Stimulated activated CD8-positive, alpha-beta memory T cell treated with anti-CD3 and anti-CD28 coated beads, Interleukin-7, amount 100 ng/mL, for 1 hour (primary cell): ENCODE measurements at places on chromosomes 1 and 21.

GRCh38 chr1:223189903-223190724 is 47.1 kb upstream of the TLR5 start:
- DNase-seq, result peak; percentile 7

DNA sequence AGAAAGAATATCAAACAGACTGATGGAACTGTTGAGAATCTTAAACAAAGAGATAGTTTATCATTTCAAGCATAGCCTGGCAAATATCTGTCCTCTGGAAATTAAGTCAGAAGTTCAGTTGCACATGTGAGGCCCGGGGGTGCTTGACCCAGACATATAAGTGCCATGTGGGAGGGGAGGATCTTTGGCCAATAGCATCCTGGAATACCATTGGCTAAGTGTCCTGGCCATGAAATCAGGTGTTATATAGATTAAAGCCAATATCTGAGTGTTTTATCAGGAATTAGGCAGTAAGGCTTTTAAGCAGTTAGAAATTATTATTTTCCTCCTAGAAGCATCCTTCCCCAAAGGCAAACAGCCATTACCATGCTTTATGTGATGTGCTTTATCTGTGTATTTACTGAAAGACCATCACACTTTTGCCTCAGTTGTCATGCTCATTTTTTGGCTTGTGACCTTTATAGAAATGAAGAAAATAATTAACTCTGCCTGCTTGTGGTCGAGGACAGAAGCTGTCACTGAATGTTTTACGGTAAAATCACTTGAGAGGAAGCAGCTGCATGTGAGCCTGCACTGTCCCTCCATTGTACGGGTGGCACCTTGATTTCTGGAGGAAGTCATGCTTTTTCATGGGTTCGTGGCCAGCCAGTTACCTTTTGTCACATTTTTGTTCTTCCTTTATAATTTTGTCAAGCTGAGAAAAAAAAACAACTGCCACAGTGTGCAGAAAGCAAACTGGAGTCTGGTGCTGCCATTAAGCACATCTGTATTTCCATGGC is 259.9 kb upstream of the FMN2 start:
- no peak for DNase-seq

DNA sequence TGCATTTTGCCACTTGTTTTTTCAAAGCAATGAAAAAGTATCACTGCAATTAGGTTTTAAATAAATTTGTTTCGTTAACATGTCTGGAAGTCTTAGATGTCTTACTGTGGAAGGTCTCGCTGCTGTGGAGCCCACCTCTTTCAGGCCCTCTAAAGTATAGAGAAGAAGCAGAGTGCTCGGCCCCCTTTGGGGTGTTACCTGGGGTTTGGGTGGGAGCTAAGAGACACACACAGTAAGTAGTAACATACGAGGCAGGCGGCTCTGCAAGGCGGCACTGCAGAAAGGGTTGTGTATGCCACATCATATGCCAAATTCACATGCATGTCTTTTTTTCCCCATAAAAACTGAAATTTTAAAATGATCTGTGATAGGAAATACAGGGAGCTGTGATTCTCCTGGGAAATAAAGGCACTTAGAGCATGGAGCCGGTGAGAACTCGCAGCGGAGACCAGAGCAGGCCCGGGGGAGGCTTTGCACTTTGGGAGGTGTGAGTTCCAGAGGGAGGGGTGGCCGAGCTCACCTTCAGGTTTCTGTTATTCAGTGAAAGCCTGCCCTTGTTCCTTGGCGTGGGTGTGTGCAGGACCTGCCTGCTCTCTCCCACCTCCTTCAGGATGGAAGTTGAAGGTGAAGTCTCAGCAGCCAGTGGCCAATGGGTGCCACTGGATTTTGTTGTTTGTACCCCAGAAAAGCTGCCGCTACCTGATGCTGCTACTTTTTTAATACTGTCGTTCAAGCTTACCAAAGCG is 35.7 kb upstream of the PWP2 start:
- no peak for DNase-seq

GRCh38 chr1:11364170-11364569 is 91.2 kb downstream of the UBIAD1 start:
- no peak for DNase-seq

DNA sequence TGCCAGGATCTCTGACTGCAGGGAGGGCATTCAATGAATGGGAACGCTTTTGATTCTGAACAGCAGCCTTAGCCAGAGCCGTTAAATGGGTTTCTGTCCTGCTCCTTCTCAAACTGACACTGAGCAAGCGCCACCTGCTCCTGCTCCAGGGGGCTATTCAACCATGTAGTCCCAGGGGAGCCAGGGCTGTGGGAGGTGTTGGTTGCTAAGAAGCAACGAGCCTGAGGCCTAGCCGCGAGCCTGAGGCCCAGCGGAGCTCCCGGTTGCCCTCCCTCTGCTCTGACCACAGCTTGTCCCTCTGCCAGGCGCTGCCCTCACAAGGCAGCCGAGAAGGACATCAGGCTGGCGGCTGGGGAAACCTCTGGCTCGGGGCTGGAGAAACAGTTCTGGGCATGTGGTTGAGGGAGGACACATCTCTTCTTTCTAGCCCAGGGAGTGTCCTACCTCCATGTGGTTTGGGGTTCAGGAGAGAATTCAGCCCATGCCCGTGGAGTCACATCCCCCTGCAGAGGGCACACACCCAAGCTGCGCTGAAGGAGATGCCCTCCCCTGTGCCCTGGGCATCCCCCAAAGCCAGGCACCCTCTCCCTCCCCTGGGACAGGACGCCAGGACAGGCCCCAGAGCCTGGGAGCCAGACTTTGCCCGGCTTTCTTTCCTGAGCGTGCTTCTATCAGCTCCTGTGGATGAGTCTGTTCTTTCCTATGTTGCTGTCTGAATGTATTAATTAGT is 18.0 kb downstream of the PCP4 start:
- no peak for DNase-seq

GRCh38 chr1:8745749-8746390 is 71.6 kb downstream of the RERE start:
- no peak for DNase-seq

GRCh38 chr1:208781391-208782045 is 537.3 kb upstream of the PLXNA2 start:
- DNase-seq, result no peak

- no peak for DNase-seq
Observed at GRCh38 chr1:74478979-74479378, 33.4 kb downstream of the LRRC53 start.

- DNase-seq, result no peak
Observed at GRCh38 chr21:39088031-39088370, 95.2 kb downstream of the PSMG1 start.

DNA sequence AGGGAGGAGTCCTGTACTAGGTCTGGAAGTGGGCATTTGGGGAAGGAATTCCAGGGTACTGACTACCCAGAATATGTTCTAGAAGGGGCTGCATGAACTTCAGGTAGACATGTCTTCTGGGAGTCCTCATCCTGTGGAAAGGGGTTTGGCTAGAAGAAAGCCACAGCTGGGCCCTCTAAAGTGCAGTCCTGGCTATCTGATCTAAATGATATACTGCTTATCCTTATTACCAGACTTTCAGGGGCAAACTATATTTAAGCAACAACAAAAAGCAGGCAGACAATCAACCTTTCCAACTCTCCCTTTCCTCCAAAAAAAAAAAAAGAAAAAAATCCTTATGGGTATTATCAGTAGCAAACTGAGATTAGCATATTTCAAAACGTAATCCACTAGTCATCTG is 29.8 kb upstream of the GFI1 start:
- no peak for DNase-seq

GRCh38 chr1:51518586-51519047 is 449 bp downstream of the EPS15 start:
- DNase-seq, result no peak

DNA sequence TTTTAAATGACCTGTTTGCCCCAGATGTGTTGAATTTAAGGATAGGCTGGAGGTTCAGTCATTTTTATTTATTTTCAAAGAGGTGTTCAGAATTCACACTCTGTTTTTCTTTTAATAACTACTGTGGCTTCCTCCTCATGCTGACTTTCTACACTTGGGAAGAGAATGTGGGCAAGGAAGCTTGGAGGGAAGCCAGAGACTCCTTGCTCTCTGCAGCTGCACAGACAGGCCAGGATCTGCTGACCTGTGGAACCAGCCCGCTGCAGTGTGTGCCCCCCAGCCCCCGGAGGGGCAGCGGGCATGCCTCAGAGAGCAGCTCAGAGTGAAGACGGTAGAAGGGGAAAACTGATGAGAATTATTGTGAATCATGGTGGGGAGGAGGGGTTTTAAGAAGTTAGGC is 16.9 kb downstream of the MGST3 start:
- DNase-seq, result no peak

- DNase-seq, result peak; percentile 16
Observed at GRCh38 chr1:93680420-93681100, 1.1 kb downstream of the BCAR3 start.

- DNase-seq, result no peak
Observed at GRCh38 chr1:202074985-202075384, 47.7 kb upstream of the GPR37L1 start.

DNA sequence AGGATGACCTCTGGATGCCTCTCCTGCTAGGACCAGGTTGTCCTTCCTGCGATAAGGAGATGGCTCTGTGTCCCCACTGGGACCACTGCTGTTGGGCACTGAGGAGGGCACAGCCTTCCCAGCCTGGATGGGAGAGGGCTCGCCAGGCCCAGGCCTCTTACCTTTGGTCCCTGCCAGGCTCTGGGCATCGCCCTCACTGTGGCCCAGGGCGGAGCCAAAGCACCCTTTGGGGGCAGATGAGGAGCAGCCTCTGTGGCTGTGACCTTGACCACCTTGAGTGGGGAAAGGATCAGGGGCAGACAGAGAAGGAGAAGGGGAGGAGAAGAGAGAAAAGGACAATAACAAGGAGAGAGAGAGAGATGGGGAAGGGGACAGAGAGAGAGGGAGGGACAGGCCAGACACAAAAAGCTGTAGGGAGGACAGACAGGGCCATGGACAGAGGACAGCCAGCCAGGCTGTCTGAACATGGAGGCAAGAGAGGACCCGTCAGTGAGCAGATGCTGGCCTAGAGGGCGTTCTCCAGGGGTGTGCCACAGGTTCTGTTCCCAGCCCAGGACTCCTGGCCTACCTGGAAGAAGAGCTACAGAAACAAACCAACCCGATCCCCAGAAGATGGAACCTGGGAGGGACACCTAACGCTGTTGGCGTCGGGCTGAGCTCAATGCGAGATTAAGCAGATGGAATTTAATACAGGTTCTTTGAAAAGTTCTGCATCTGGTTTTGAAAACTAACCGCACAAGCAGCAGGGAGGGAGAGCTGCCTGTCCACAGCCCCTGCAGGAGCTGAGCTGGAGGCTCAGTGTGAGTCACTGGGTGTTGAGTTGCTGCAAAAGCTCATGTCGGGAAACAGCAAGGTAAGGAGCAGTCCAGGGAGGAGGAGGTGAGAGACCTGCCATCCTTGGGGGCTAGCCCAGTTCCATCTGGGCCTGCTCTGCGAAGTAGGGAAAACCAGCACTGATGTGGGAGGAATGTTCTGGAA is 262.1 kb downstream of the PTPRU start:
- no peak for DNase-seq

GRCh38 chr1:203142684-203143408 is 15.3 kb downstream of the ADORA1 start:
- DNase-seq, result no peak

DNA sequence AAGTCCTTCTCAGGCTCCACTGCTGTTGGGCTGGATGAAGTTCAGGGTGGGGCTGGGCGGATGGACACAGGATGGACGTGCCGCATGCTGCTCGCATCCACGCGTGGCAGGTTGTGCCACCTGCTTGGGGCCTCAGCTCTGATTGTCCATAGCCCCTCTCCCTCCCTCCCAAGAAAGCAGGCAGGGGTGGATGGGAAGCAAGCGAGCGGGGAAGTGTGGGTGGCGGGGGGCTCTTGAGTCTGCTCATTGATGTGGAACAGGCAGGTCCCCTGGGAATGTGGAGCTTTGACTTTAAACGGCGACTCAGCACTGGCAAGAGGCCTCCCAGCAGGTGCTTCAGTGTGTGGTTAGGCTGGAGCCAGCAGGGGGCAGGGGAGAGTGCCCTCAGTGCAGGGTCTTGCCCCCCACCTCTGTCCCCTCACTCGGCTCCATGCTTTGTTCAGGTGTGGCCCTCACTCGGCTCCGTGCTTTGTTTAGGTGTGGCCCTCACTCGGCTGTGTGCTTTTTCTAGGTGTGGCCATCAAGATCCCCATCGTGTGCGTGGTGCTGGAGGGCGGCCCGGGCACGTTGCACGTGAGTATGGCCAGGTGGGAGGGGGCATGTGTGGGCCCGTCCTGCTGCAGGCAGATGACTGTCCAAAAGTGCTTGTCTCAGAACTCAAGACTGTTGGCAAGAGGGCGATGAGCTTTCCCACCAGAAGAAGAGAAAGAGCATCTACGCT is 23.9 kb downstream of the TRPM2 start:
- DNase-seq, result no peak

DNA sequence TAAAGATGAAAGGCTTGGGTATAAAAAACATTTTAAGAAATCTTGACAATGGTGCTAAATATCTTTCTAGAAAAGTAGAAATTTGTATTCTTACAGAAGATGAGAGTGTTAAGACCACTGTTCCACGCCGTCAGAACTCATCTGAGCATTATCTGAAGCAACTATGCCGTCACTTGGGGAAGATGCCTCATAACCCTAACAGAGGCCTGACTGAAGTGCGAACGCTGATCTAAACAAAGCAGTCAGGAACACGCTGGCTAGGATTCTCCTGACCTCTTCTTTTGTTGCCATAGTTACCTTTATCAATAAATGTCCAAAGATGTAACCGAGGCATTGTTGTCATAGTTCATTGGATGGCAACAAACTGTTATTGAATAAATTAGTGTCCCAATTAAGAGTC is 612.4 kb downstream of the LTN1 start:
- no peak for DNase-seq

- DNase-seq, result no peak
Observed at GRCh38 chr1:85707267-85707989, 805 bp downstream of the ZNHIT6 start.
